T-helper 2 cell treated with Interferon-gamma antibody and Interleukin-4, amounts not matched to agents 5 μg/mL and 100 μg/mL, for 36 hours (primary cell): ENCODE measurements at places on chromosomes 7 and 10.

GRCh38 chr10:110221721-110222261 is 14.4 kb downstream of the MXI1 start:
- peak; percentile 84 for DNase-seq

DNA sequence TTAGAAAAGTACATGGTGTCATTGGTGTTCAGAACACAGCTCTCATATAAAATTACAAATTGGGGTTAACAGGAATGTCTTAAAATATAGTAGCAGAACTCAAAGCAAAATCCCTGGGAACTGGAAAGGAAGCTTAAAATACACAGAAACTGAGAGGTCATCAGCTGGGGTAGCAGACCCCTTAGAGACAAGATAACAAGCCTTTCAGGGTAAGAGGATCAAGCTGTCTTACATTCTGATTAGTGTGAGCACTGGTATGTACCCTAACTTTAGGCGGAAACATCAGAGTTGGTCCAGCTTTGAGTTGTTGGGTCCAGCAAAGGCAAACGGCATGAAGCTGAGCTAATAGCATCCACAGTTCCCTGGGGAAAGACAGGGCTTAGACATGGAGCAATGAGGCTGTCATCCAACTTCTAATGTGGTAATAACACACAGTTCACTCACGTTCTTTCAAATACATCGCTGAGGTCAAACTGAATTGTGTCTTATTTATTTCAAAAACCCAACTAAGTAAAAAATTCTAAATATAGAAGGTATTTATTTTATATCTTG is 32.6 kb downstream of the ARHGAP21 start:
- DNase-seq: no peak

GRCh38 chr10:63627881-63628296 is 106.7 kb downstream of the REEP3 start:
- DNase-seq: no peak

GRCh38 chr10:30579574-30579973 is 50.0 kb downstream of the LYZL2 start:
- DNase-seq: no peak

DNA sequence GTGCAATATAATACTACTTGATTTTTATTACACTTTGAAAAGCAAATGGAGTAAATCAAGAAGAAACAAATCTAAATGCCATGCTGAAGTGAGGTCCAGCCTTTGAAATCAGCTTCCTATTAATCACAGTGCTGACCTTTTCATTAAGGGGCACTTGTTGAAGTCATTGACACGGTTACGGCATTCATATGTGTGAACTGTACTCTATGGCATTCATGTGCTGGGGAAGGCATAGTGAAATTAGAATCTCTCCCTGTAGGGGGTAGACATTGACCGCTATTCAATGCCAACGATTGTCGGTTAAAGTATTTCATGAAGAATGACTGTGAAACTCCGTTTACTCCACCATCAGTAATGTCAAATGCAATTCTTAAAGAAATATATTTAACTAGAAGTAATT is 296.1 kb upstream of the SEMA3A start:
- no peak for DNase-seq

DNA sequence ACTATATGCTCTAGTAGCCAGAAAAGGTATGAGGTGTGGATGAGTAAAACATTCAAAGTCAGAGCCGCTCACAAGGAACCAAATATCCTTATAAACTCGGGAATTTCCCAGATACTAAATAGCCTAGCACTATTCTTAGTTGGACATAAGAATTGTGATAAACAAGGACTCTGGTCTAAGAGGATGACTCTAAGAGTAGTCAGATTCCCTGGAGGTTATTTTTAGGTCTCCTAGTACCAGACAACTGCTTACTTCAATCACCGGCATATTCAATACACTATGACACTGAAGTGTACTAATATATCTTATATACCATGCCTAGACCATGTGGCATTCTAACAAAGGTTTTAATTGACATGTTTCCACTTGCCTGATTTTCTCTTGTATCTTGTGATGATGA is 56.5 kb downstream of the LMBR1 start:
- no peak for DNase-seq

- DNase-seq: no peak
These were observed 89.4 kb downstream of the CTNNA3 start for GRCh38 chr10:67606572-67606971.

- no peak for DNase-seq
These were observed 15.6 kb upstream of the HSPB1 start for GRCh38 chr7:76286842-76287403.

DNA sequence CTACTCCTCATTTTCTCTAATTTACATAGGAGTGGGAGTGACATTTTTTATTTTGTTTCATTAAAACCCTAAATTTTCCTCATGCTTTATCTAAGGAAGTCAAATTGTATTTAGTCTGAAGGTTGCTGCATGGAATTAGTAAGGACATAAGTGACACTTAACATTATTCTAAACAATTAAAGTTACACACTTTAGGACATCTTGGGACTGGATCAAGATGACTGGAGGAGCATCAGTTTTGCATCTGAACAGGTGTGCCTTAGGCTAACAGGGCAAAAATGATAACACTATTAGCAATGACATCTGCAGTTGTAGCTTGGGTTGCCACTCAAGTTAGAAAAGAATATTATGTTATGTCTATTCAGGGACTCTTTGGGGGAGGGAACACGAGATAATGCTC is 199.4 kb downstream of the HDAC9 start:
- no peak for DNase-seq

GRCh38 chr7:21867816-21868575 is 77.7 kb downstream of the CDCA7L start:
- DNase-seq: no peak

DNA sequence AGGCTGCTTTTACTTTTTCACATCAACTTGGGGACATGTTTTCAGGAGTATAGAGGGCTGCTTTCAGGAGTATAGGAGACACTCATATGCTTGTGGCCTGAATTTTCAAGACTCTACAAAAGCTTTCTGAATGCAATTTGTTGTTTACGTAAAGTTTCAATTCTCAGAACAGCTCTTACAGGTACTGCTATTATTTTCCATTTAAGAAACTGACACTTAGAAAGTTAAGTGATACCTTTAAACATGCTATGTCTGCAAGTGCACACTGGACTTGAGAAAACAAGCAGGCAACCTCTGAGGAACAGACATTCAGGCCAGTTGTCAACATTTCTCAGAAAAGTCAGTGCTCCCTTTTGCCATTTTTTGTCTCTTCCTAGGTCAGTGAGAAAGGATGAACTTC is 70.0 kb upstream of the PHYHIPL start:
- no peak for DNase-seq
